NCI-H1105 treated with DMSO at 0.1 percent for 48 hours (cell line): ENCODE measurements at places on chromosomes 4 and X.

DNA sequence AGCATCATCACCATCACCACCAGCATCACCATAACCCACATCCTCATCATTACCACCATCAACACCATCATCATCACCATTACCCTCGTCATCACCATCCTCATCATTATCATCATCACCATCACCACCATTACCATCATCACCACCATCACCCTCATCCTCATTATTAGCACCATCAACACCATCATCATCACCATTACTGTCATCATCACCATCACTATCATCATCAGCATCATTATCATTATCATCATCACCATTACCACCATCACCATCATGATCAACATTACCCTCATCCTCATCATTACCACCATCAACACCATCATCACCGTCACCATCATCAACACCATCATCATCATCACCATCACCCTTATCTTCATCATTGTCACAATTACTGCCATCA, 51.7 kb downstream of the HTRA3 start:
- DNase-seq: no peak

GRCh38 chrX:6071731-6072130, 156.9 kb downstream of the NLGN4X start:
- DNase-seq: no peak

DNA sequence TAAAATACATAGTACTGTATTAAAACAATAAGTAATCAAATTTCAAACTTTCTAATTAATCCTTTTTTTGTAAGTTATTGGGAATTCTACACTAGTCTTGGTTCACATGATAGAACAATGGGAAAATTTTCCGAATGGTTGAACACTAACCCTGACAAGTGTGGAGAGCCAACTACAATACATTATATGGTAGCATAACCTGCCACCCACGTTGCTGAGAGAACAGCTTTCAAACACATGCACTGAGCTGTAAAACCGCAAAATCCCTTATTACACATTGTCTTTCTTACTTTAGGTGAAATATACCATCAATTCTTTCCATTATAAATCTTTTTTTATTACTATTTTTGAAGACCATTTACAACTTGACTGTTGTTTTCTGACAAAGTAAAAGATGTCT, 54.7 kb downstream of the ANAPC10 start:
- no peak for DNase-seq

DNA sequence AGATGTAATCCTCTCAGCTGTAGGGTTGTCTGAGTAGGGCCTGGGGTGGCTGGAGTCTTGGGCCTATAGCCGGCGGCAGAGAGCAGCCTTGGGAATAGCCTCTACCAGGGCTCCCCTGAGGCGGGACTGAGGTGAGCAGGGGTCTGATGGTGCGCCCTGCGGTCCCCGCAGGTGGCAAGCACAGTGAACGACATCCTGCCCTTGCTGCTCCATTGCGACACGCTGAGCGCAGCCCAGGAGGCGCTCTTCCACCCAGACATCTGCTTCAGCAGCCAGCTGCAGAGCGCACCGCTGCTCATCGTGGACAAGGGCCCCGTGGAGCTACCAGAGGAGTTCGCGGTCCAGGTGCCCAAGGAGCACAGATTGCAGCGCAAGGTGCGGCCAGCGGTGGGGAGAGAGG, 317.0 kb downstream of the ADGRL3 start:
- DNase-seq: no peak

- DNase-seq: no peak
These were observed 125.2 kb downstream of the PACRGL start for GRCh38 chr4:20825505-20825904.

GRCh38 chrX:5632061-5632614, 596.5 kb downstream of the NLGN4X start:
- DNase-seq: no peak

GRCh38 chr4:69104719-69105275, 8.5 kb downstream of the UGT2B7 start:
- DNase-seq: no peak
